Hematopoietic multipotent progenitor cell treated with erythropoietin and hydrocortisone succinate and interleukin-3 and kit ligand, for 6 days (in vitro differentiated cells): ENCODE measurements at places on chromosomes 16 and 17.

GRCh38 chr17:39461113-39461925 lies at the start of gene CDK12:
CDK12 (plus strand) TSS chr17:39461486; CDS start chr17:39462072, 586 bp downstream.
- peak; percentile 100 for DNase-seq

DNA sequence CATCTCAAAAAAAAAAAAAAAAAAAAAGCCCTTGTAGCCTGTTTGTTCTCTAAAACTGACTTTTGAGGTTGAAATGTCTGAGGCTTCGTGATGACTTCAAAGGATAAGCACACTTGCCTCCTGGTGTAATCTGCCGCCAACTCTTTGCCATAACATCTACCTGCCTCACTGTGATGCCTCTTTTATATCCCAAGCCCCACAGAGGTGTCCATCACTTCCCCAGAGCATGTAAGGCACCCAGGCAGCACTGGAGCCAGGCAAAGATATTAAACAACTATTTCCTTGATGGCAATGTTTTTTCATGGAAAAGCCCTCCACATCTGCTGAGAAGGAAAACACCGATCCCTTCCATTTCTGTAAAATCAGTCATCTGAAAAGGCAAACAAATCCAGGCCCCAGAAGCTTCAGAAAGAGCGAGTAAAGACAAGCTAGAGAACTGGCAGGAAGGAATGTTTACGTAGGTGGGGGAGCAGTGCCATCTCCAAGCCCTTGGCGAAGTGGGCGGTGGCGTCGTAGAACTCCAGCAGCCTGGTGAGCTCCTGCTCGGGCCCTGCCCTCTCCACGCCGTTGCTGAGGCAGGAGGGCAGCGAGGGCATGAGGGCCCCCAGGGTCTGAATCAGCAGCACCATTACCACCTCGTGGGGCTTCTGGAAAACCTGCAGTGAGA lies 28.6 kb downstream of the COG7 start:
- no peak for DNase-seq

DNA sequence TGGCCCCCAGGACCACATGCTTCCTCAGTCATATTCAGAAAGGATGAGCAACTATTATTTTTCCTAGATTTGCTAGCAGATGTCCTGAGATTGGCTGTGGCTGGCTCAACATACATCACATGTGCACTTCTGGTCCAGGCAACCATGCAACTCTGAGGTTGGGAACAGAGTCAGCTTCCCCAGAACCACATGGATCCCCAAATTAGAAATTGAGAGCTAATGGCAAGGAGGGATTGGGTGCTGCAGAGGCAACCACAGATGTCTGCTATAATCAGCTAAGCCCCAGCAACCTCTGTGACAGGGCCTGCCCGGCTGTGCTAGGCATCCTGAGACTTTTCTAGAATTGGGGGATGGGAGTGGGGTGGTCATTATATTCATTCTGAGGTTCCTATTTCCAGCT lies 33.8 kb upstream of the CLEC18A start:
- DNase-seq = no peak

GRCh38 chr16:70476272-70477020 lies 22.1 kb downstream of the FCSK start:
- DNase-seq = no peak

GRCh38 chr17:17904166-17905035 lies 67.6 kb upstream of the SREBF1 start:
- no peak for DNase-seq

- DNase-seq = peak; percentile 59
These were observed 13.6 kb upstream of the RASD1 start for GRCh38 chr17:17509601-17510425.

DNA sequence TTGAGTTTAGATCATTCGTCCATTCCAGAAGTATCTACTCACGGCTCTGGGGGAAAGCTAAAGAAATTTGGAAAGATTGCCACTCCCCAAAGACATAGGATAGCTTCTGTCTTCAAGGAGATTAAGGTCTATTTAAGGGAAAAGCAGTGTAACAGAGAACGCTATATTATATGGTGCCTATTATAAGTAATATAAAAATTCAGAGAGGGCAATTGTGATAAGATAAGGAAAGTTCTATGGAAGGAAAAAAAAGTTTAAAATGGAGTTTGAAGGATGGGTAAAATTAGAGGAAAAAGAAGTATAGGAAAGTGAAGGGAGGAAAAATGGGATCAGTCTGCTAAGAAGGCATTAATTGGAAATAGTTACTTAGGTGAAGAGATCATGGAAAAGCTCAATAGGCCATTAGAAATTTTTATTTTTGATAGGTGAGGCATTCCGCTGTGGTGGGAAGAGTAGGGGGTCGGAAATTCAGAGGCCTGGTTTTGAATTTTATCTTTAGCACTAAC lies 690 bp upstream of the CDC27 start:
- DNase-seq = no peak

DNA sequence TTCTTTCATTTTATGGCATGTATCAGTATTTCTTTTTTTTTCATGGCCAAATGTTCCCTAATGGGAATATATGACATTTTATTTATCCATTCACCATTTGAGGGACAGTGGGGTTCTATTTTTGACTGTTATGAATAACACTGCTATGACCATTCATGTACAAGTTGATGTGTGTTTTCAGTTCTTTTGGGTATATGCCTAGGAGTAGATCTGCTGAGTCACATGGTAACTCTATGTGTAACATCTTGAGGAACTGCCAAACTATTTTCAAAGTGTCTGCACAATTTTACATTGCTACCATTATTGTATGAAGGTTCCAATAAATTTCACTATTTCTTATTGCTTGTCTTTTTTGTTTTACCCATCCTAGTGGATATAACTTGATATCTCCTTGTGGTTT lies 223.0 kb downstream of the TANC2 start:
- peak; percentile 18 for DNase-seq

- DNase-seq = no peak
These were observed 12.0 kb downstream of the AXIN1 start for GRCh38 chr16:340370-341091.

DNA sequence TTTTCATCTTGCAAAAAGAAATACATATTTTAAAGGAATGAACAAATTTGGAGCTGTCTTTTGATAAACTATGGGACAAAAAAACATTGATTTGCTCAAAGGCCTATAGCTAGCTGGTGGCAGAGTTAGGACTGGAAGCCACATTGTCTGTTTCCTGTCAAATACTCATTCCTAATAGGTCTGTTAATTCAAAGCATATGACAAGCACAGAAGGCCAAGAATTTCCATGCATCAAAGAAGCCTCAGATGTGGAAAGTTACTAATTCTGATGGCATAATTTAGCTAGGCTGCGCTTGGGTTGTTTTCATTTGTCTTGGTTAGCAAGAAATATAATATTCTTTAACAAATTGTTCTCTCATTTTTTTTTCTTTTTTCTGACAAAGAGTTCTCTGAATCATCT lies 98.0 kb downstream of the CDK5R1 start:
- no peak for DNase-seq
